HFFc6 (cell line): ENCODE measurements at places on chromosomes 16 and 17.
A peak's percentile ranks its signal among the peaks of the same experiment; 100 is the strongest.

DNA sequence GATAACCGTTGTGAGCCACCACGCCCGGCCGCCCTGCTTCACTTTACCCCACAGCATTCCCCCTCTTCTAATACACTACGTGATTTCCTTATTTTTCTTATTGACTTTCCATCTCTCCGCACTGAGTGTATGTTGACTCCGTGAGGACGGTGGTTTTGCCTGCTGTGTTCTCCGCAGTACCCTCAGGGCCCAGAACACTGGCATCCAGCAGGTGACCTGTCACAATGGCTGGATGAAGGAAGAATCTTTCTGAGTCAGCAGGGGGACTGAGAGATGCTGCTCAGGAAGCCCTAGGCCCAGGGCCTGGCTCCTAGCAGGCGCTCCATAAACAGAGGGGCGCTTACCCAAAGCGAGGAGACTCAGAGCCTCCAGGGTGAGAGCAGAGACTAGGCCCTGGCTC lies 79.5 kb downstream of the RTN4RL1 start:
- no peaks in the 10 kb centered on the region for H3K4me1 ChIP-seq
- no peak overlapping the region for H3K4me3 ChIP-seq
- no peak overlapping the region for H3K27ac ChIP-seq
- peaks cover 11% of the 10 kb centered on the region for H3K27me3 ChIP-seq

DNA sequence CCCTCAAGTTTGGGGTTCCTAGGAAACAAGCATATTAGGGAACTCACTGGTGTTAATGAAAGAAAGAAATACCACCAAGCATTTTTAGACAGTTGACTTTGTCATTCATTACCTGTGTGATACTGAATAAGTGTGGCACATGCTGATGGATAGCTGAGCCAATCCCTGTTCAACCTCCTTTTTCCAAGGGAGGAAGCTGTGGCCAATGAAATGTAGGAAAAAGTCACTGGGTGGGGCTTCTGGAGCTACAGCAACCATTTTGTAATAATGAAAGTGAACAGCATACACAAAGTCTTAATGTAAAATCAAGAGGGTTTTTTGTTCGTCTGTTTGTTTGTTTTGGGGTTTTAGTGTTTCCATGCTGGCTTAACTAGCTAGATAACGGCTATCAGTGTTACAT lies 254.3 kb upstream of the SALL1 start:
- H3K4me3 ChIP-seq, result no peak overlapping the region
- H3K27ac ChIP-seq, result no peak overlapping the region
- peaks cover 56% of the 10 kb centered on the region for H3K4me1 ChIP-seq
- no peaks in the 10 kb centered on the region; the same call in 1 of the 2 replicates for H3K27me3 ChIP-seq
- DNase-seq, result no peak
- H3K36me3 ChIP-seq, result peaks cover 9% of the 10 kb centered on the region; the same call in 1 of the 2 replicates

GRCh38 chr17:45703348-45703747 lies 80.8 kb upstream of the CRHR1 start:
- peaks cover 11% of the 10 kb centered on the region for H3K4me1 ChIP-seq
- H3K4me3 ChIP-seq, result no peak overlapping the region
- DNase-seq, result no peak
- no peaks in the 10 kb centered on the region for H3K36me3 ChIP-seq

- H3K36me3 ChIP-seq, result no peaks in the 10 kb centered on the region
- no peaks in the 10 kb centered on the region for H3K27me3 ChIP-seq
- no peaks in the 10 kb centered on the region for H3K4me1 ChIP-seq
- DNase-seq, result no peak
- no peak overlapping the region for H3K27ac ChIP-seq
Observed at GRCh38 chr16:6947291-6947690, 385.4 kb upstream of the RBFOX1 start.

- H3K4me3 ChIP-seq, result 0 out of 2 replicates have a peak overlapping the region, but pooled peaks have one; percentile 35
- no peak overlapping the region for H3K27ac ChIP-seq
- H3K27me3 ChIP-seq, result no peaks in the 10 kb centered on the region; the same call in none of the 2 replicates
Observed at GRCh38 chr17:10172778-10173177, 25.6 kb downstream of the GAS7 start.

GRCh38 chr17:56440419-56440818 lies 153.1 kb upstream of the NOG start:
- peaks cover 4% of the 10 kb centered on the region; the same call in 1 of the 2 replicates for H3K36me3 ChIP-seq
- H3K4me1 ChIP-seq, result peaks cover 67% of the 10 kb centered on the region
- DNase-seq, result peak; percentile 56
- no peaks in the 10 kb centered on the region for H3K27me3 ChIP-seq
- peak overlapping the region; percentile 84 for H3K4me3 ChIP-seq

GRCh38 chr16:6482696-6483468 lies 849.8 kb upstream of the RBFOX1 start:
- H3K27ac ChIP-seq, result no peak overlapping the region
- H3K4me3 ChIP-seq, result no peak overlapping the region
- H3K4me1 ChIP-seq, result no peaks in the 10 kb centered on the region

DNA sequence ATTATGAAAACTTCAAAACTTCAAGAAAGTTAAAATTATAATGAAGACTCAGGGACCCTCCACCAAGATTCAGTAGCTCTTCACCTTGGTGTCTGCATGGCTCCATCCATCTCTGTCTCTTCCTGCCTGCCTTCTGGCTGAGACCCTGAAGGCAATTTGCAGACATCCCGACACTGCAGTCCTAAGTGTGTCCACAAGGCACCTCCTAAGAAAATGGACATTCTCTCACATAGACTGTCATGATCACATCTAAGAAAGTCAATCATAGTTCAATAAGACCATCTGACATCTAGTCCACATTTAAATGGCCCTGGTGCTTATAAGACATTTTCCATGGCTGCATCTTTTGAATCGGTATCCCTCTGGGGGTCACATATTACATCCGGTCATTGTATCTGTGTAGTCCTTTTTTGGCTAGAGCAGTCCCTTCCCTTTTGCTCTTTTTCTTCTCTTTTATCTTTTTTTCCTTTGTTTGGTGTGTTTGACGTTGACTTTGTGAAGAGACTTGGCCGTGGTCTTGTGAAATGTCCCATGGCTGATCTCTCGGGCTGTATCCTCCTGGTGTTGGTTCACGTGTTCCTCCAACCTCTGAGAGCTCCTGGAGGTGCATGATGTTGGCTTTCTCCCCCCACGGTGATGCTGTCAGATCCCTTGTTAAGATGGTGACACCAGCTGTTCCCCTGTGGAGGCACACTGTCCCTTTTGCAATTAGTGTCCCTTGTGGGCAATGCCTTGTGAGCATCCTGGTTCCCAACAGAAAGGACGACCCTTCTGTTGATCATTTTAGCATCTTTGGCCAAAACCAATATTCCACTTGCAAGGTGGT lies 5.0 kb upstream of the TNFRSF13B start:
- peak overlapping the region; percentile 46 for H3K4me3 ChIP-seq
- H3K36me3 ChIP-seq, result no peaks in the 10 kb centered on the region
- peaks cover 48% of the 10 kb centered on the region for H3K4me1 ChIP-seq
- no peak overlapping the region for H3K27ac ChIP-seq
- peaks cover 14% of the 10 kb centered on the region for H3K27me3 ChIP-seq
- no peak for DNase-seq

DNA sequence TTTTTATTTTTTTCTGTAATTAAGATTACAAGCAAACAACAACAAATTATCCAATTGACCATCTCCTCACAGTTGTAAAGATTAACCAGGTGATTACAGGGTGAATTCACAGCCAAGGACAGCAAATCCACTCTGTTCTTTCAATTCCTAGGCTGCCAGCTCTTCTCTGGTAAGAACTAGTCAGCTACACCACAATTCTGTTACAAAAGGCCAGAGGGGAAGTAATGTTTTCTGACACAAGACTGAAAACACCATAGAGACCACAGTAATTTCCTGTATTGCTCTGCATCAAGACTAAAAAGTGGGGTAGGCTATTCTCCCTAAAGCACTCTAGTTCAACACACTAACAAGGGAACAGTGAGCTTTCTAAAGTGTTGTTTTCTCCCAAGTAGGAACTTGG lies 10.6 kb downstream of the CA10 start:
- no peaks in the 10 kb centered on the region for H3K27me3 ChIP-seq
- no peaks in the 10 kb centered on the region for H3K4me1 ChIP-seq
- no peaks in the 10 kb centered on the region for H3K36me3 ChIP-seq
- no peak overlapping the region for H3K4me3 ChIP-seq
- DNase-seq, result no peak

DNA sequence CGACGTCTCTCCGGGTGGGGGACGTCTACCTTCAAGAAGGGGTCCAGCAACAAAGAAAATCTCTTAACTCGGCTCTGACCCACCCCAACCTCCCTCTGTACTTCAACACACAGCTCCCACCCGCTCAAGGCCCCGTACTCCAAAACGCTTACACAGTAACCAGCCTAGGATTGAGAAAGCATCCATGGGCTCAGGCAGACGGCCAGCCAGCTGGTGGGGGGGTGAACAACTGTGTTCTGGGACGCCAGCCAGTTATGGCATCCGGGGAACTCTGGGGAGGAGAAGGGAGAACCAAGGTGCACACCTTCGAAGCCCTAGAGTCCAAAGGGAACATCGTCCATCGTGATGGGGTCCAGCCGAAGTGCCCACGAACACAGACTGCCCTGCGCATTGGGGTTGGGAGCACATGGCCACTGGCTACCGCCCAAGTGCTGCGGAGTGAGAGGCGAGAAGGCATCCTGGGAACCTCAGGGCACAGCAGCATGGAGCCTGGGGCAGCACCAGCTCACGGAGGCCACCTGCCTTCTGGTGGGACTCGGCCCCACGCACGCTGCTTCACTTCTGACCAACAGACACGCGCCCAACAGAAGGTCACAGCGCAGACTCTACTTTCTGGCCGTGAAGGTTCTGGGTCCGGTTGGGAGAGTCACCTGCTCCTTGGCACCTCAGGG lies 14.3 kb downstream of the SLC16A3 start:
- peaks cover 75% of the 10 kb centered on the region for H3K4me1 ChIP-seq
- peaks cover 50% of the 10 kb centered on the region for H3K36me3 ChIP-seq
- peaks cover 82% of the 10 kb centered on the region for H3K27me3 ChIP-seq
- DNase-seq, result peak; percentile 68

DNA sequence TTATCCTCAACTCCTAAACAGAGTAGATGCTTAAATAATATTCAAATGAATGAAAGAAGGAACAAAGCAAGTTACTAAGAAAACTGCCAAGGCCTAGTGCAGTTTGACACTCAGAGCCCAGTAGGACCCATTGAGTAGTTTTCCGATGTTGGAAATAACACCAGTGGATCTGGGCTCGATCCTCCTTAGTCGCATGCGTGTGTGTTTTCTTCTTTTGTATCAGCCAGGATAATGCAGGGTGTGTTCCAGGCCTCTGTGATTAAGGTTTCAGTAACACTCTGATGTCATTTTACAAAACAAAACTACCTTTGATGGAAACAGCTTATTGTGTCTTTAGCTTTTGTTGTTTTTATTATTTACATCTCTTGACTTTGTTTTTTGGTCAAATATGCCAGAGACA lies 24.5 kb downstream of the KSR1 start:
- no peak for DNase-seq
- no peak overlapping the region for H3K4me3 ChIP-seq
- no peaks in the 10 kb centered on the region for H3K36me3 ChIP-seq
- H3K27ac ChIP-seq, result no peak overlapping the region
- no peaks in the 10 kb centered on the region; the same call in 1 of the 2 replicates for H3K27me3 ChIP-seq

DNA sequence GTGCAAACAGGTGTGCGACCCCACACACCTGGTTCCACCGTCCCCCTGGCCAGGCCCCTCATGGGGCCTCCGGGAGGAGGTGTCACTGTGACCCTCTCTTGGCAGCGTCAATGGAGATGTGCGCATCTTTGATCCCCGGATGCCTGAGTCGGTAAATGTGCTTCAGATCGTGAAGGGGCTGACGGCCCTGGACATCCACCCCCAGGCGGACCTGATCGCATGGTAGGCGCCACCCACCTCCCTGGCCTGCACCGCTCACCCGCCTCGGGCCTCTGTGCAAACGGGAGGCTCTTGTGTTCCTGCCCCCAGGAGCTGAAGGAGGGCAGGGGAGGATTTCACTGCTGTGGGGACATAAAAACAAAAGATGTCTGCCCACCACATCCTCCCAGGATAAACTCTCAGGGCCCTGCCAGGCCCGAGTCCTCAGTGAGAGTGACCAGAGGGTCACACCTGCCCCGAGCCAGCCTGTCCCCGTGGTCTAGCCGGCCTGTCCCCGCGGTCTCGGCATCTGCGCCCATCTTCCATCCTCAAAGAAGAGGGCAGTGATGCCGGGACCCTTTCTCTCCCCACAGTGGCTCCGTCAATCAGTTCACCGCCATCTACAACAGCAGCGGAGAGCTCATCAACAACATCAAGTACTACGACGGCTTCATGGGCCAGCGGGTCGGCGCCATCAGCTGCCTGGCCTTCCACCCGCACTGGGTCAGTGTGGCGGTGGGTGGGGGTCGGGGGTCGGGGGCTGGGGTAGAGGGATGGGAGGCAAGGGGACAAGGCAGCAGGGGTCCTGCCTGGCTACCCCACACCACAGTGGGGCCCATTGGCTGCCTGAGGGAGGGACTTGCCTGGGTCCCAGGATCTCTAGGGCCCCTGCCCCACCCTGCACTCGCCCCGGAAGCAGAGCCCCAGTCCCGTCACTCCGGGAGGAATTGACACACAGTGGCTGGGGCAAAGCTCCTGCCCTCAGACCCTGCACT lies 29.0 kb upstream of the CHMP6 start:
- no peak overlapping the region for H3K4me3 ChIP-seq
- H3K27me3 ChIP-seq, result peaks cover 2% of the 10 kb centered on the region
- H3K4me1 ChIP-seq, result peaks cover 9% of the 10 kb centered on the region
- no peak for DNase-seq
- peaks cover 15% of the 10 kb centered on the region for H3K36me3 ChIP-seq

DNA sequence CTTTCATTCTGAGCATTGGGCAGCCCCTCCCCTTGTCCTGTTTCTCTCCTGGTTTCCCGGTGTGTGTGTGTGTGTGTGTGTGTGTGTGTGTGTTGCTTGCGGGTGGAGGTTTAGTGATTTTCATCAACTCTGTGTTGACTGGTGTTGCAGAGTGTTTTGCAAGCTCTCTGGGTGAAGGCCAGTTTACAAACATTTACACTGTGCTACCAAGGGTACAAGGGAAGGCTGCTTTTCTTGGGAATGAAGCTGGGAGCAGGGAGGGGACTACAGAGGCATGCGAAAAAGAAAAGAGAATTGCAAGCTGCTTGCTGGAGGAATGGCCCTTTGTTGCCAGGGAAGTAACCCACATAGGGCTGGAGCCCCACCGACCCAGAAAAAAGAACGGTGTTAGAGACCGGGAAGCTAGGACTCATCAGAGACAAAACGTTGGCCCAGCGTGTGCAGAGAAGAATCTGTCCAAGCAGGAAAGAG lies 29.6 kb downstream of the HS3ST3B1 start:
- no peaks in the 10 kb centered on the region for H3K27me3 ChIP-seq
- peaks cover 6% of the 10 kb centered on the region; the same call in 1 of the 2 replicates for H3K36me3 ChIP-seq
- no peak overlapping the region for H3K4me3 ChIP-seq
- peak overlapping the region; percentile 7; the same call in 1 of the 2 replicates for H3K27ac ChIP-seq
- DNase-seq, result no peak

GRCh38 chr16:79635488-79635887 lies 35.0 kb upstream of the MAF start:
- peaks cover 1% of the 10 kb centered on the region; the same call in 1 of the 2 replicates for H3K27me3 ChIP-seq
- H3K4me1 ChIP-seq, result no peaks in the 10 kb centered on the region
- no peak overlapping the region for H3K4me3 ChIP-seq
- H3K27ac ChIP-seq, result no peak overlapping the region
- peaks cover 4% of the 10 kb centered on the region; the same call in 1 of the 2 replicates for H3K36me3 ChIP-seq
- no peak for DNase-seq

GRCh38 chr17:12993631-12994030 lies 24.2 kb downstream of the ELAC2 start:
- H3K27me3 ChIP-seq, result peaks cover 6% of the 10 kb centered on the region
- H3K4me1 ChIP-seq, result no peaks in the 10 kb centered on the region
- no peak for DNase-seq
- H3K4me3 ChIP-seq, result no peak overlapping the region

- H3K4me3 ChIP-seq, result no peak overlapping the region
- H3K36me3 ChIP-seq, result peaks cover 22% of the 10 kb centered on the region
- H3K27ac ChIP-seq, result no peak overlapping the region; the same call in 1 of the 2 replicates
Observed at GRCh38 chr17:63768433-63768832, 5.0 kb downstream of the CCDC47 start.
